Activated T-helper 1 cell treated with anti-CD3 and anti-CD28 coated beads, Interleukin-2, amount 50 U/mL, for 16 hours (primary cell): ENCODE measurements at places on chromosomes 5 and 9.

DNA sequence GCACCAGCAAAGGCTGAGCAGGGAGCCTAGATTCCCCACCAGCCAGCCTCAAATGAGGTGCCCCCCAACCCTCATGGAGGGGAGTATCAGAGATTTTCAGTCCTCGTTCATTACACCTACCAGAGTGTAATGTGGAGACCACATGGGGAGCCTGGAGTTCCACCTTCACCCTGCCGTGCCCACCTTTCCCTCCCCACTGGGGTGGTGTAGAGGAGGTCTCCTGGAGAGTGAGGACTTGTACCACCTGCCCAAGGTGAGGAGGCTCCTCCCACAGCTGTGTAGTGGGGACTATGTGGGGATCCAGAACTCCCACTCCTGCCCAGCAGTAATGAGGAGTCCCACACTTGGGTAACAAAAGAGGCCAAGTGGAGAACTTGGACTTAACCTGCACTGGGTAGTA lies 221.8 kb downstream of the SAXO1 start:
- no peak for DNase-seq

GRCh38 chr5:151023651-151024050 lies 3.3 kb downstream of the GPX3 start:
- DNase-seq = no peak

GRCh38 chr5:62432621-62433064 lies 20.1 kb downstream of the IPO11 start:
- DNase-seq = no peak

DNA sequence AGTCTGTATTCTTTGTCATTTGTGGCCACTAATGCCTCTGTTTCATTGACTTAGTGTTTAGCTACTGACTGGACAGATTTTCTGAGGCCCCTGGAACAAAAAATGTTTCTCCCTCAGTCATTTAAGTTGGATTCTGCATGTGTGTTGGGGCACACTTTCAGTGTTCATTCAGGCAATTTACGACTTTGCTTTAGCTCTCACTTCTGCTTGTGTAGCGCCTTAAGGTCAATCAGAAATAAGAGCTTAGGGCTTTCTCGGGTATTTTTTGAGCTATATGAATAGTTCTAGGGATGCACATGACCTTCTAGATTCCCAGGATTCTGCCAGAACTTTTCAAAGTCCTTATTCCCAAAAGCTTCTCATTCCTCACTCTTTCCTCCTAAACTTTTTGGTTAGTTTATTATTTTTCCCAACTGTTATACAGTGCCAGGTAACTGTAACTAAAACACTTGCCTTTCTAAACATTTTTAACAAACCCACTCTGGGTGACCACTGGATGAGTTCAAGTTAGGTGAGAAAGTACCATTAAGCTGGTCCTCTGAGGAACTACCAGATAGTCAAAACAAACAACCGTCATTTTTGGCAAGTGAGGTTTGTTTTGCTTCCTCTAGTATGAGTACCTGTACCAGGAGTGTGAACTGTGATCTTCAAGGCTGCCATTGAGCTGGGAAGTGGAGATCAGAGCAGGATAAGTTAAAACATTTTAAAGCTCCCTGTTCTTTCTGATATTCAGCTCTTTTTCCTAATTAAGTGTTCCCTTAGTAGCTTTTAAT lies 571.3 kb upstream of the TLE4 start:
- DNase-seq = no peak

DNA sequence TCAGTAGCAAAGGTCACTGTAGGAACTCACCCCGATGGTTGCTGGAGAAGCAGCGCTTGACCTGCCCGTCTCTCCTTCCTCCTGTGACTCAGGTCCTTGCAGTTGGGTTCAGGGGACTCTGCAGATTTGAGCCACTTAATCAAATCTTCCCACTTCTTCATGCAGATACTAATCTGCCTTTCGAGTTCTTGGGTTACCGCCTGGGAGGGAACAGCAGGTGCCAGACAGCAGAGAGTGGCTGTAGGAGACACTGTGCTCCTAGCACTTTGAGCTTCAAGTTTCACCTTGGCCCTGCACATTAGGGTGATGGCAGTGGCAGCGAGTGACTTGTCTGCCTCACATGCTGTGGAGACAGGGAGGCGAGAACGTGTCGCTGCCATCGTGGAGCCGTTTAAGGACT lies 478.3 kb downstream of the PSAT1 start:
- DNase-seq = no peak

DNA sequence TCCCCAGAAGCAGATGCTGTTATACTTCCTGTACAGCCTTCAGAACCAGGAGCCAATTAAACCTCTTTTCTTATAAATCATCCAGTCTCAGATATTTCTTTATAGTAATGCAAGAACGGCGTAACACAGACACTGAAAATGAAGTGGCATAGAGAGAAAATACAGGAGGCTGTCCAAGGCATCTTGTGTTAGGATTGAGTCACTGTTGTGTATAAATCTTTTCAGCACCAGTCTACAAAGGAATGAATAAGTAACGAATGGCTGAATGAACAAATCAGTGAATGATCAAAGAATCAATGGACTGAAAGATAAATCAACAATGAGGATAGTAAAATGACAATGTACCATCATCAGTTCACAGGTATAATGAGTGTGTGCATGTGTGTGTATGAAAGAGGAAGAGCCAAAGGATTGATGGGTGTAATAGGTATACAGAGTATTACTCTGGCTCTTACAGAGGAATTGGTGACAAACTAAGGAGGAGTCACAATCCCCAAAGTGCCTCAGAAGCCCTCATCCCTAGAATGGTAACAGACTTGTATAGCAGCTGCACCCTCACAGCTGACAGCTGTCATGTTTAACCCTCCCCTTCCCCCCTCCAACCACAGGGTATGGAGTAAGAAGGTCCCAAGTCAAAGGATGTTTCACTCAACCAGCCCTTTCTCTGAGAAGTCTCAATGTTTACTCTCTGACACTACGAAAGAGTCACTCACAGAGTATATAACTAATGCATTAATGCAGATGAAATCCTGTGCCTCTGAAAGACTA lies 29.8 kb upstream of the MIER3 start:
- DNase-seq = no peak

GRCh38 chr5:159897786-159898393 lies 18.4 kb upstream of the ADRA1B start:
- no peak for DNase-seq
